ENCODE measurements at places on chromosomes 4 and X.

GRCh38 chrX:44765556-44765955, 78.3 kb upstream of the DUSP21 start:
- no peak for DNase-seq

DNA sequence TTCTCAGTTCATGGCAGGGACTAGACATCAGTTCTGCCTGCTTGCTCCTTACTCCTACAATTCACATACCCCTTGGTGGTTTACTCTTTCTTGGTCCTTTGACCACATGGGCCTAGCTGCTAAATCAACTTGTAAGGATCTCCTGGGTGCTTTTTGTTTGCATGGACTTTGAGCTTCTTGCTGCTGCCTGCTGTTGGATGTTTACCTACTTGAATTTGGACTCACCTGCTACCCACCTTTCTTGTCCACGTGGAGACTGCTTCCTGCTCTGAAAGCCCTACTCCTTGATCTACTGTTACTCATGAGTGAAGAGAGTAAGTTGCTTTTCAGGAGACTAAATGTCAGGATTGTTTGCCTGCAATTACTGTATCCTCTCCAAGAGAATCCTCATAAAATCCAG, 15.2 kb upstream of the ARHGAP24 start:
- DNase-seq, result no peak

- DNase-seq, result no peak
Measured at GRCh38 chr4:154364066-154364845, 127.3 kb downstream of the DCHS2 start.

- no peak for DNase-seq
Measured at GRCh38 chr4:20612313-20612712, 87.9 kb upstream of the PACRGL start.
